HCT116 (cell line): ENCODE measurements at places on chromosomes 16 and 17.

DNA sequence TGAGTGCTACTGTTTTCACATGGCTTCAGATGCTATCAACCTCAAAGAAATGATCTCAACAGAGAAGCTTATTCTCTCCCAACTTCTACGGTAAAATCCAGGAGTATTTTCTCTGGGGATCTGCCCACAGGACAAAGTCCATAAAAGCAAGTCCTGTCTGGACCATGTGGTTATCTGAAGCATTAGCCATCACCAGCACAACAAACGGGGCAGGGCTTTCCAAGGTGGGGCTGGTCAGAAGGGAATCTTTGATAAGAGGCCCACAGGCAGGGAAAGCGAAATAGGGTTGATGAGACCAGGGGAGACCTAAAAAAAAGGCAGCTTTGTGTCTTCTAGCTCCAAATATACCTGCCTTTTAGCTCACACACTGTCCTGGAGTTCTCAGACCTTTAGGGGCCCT is 38.7 kb upstream of the CACNG3 start:
- DNase-seq, result no peak

DNA sequence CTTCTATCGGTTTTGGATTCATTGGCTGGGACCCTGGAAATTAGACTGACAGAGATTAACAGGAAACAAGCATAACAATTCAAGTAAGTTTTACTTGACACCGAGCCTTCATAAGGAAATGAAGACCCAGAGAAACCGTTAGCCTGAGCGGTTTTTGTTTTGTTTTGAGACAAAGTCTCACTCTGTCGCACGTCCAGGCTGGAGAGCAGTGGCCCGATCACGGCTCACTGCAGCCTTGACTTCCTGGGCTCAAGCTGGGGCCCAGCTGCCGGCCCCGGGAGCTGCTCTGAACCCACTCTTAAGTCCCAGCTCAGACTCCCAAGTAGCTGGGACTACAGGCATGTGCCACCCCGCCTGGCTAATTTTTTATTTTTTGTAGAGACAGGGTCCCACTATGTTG is 321.3 kb downstream of the SEC14L1 start:
- no peak for DNase-seq

- no peak for DNase-seq
Observed at GRCh38 chr17:81437191-81437651, 42.0 kb downstream of the BAHCC1 start.

GRCh38 chr17:2853283-2854142 is 57.3 kb downstream of the RAP1GAP2 start:
- no peak for DNase-seq

GRCh38 chr17:33652731-33653398 is 359.8 kb upstream of the ASIC2 start:
- no peak for DNase-seq

DNA sequence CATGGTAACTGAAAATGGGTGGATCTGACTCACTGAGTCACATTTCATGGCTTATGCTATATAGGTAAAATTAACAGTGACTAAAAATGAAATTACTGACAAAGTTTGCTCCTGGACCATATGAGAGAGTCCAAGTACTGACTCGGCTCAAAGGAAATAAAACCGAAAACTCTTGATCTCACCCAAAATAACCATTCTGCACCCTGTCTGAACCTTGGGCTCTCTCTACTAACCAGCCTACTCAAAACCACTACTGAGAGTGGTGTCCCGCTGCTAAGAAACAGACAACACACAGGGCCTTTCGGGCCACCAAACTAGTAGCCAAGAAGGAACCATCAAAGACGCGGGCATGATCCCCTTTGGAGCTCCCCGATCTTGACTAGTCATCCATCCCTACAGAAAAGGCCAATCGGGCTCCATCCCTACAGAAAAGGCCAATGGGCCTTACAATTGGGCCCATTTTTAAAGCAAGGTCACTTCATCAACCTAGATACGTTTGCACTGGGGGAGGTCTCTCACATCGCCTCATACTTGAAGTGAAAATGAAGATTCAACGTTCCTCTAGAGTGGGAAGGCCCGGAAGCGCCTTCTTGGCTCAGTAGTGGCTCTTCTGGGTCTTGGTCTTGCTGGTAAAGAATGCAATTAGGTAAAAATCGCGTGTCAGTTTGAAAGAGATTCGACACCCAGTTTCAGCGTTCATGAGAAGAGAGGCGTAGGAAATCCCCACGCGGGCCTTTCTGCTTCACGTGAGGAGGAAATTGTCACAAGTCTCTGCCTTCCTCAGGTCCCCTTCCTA is 720 bp upstream of the ZPBP2 start:
- DNase-seq, result no peak

DNA sequence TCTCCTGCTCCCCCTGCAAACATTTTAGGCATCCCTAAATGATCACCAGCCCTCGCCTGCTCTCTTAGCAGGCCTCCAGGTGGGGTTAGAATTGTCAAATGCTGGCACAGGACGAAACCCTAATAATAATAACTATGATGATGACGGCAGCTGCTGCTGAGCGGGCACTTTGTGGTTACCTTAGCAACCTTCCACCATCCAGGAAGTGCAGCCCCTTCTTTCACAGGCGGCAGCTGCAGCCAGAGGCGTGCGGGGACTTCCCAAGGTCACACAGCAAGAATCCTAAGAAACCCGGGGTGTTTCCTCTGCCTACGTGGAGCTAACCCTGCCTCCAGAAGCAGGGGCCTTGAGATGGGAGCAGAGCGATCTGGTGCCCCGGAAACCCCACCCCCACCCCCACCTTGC is 22.4 kb upstream of the EIF1 start:
- DNase-seq, result no peak

- no peak for DNase-seq
Observed at GRCh38 chr17:2822358-2822757, 26.1 kb downstream of the RAP1GAP2 start.

DNA sequence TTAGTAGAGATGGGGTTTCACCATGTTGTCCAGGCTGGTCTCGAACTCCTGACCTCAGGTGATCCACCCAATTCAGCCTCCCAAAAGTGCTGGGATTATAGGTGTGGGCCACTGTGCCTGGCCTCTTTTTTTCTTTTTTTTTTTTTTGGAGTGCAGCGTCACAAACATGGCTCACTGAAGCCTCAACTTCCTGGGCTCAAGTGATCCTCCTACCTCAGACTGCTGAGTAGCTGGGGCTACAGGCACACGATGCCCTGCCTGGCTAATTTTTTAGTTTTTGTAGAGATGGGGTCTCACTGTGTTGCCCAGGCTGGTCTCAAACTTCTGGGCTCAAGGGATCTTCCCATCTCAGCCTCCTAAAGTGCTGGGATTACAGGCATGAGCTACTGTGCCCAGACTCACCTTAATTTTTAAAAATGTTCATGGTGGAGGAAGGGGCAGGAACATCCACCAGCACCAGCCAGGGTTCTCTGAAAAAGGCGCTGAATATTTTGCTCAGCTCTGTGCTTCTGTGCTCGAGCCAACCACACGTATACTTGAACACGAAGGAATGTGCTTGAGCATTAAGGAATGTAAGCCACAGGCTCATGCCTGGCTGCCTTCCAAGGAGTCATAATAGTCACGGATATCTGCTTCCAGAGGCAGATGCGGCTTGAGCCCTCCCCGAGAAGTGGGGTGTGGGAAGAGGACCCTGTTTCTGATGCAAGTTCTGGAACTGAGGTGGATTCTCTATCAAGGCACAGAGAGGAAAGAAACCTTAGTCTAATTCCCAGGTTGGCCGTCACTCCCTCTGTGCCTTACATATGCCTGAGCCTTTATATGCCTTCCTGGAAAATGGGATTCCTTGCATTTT is 65.5 kb upstream of the CREBBP start:
- peak; percentile 33 for DNase-seq

GRCh38 chr16:75372236-75372856 is 61.0 kb downstream of the CFDP1 start:
- DNase-seq, result no peak

GRCh38 chr17:28043296-28043695 is 819 bp downstream of the NLK start:
- DNase-seq, result no peak

DNA sequence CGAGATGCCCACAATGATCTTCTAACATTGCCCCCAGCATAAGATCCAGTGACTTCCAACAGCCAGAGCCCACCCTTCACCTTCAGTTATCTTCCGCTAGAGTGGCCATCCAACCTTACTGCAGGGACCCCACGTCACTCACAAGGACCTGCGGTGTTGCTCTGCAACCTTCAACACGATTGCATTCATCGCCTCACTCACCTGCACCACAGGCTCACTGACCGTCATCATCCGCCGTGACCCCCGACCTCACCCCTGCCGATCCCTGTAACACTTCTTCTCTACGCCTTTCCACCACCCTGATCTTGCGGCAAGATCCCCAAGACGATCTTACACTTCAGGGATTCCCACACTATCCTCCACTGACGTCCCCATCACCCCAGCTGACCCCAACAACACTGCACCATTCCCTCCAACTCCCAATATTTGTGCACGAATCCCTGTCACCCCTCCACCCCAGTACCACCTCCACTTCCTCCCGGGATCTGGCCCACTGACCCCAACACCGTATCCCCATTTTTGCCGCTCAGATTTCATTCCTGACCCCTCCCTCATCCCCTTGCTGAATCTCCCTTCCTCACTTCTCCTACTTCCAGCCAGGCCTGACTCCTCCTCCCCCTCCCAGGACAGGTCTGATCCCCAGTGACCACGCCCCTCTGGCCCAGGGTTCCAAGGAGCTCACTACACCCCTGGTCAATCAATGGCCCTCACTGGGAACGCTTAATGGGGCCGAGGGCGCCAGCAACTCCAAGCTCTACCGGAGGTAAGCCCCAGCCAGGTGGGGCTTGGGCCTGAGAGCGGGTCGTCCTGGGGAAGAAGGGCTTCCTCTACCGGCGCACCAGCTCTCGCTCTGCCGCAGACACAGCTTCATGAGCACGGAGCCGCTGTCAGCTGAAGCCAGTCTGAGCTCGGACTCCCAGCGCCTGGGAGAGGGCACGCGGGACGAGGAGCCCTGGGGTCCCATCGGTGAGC is 7.6 kb downstream of the RUNDC3A start:
- DNase-seq, result no peak

DNA sequence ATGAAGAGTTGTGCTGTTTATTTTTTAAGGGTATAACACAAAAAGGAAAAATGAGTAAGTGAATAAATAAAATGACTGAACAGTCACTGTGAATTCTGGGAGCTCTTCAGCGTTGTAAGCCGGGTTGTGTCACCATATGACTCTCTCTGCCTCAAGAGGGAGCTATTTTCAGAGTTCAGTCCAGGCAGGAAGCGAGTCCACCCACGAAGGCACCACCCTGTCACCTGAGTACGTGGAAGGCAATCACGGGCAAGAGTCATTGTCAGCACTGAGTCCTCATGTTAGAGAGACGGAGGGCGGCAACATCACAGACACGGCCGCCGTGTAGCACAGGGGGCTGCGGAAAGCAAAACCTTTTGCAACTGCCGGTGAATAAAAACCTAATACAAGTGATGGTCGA is 227.6 kb downstream of the UTP18 start:
- DNase-seq, result peak; percentile 77

DNA sequence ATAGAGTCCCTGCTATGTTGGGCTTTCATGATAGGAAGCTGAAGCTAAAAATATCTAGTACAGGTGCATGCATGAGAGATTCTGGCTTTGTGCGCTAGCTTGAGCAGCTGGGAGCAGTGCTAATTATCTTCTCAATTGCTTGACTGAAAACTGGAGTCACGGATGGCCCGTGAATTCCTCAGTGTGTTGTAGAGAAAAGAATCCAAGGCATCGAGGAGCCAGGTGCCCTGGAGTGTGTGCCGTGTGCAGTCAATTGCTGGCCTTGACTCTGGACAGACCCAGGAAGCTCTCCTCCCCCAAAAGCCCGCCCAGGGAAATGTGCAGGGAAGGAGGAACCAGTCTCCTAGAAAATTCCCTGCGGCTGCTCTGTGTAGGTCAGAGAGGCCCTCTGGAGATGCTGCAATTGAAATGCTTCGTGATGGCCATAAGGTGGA is 14.2 kb downstream of the LGALS3BP start:
- no peak for DNase-seq

DNA sequence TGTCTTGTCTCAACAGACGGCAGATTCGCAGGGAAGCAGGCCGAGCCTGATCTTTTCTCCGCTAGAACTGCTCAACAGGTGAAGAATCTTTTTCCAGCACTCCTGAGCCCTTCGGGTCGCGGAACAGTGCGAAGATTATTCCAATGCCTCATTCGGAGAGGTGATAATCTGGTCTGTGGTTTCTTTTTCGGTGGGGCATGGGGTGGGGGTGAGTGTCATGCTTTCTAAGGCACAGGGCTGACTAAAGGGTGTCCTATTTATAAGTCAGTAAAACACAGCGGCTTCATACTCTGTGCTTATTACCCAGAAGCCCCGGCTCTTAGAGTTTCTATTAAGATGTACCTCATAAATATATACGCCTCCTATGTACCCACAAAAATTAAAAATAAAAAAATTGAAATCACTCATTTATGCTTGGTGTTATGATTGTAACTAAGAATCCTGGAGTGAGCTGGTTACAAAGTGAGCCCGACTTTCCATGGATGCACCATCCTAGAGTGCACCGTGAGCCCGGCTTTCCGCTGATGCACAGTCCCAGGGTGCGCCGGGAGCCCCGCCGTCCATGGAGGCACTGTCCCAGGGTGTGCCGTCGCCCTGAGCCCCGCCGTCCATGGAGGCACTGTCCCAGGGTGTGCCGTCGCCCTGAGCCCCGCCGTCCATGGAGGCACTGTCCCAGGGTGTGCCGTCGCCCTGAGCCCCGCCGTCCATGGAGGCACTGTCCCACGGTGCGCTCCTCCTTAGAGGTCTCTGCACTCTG is 164.9 kb downstream of the IRX3 start:
- no peak for DNase-seq

DNA sequence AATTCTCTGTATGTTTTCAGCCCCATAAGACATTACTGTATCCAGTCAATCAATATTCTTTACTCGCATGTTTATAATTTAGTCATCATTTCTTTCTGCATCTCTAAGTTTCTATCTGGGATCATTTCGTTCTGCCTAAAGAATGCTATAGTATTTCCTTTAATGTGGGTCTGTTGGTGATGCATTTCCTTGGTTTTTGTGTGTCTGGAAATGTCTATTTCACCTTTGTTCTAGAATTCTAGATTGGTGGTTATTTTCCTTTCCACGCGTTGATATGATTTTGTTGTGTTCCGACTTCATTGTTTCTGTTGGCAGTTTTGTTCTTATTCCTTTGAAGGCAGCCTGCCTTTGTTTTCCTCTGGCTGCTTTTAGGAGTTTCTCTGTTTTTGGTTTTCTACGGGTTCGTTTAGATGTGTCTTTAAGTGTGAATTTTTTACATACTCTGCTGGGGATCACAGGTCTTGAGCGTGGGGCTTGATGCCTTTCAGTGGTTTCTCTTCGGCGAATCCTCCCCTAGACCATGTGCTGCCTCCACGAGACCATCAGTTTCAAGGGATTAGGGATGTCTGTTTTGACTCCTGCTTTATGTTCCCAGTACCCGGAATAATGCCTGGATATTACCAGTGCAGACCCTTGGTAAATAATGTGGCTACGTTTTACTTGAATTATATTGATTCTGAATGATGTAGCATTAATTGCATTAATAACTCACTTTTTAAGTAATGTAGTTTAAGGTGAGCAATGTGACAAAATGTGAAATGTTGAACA is 23.5 kb downstream of the POLR3E start:
- DNase-seq, result no peak

GRCh38 chr16:88691924-88692560 is 5.7 kb upstream of the SNAI3 start:
- no peak for DNase-seq

- no peak for DNase-seq
Observed at GRCh38 chr16:85524630-85525419, 88.3 kb upstream of the GSE1 start.
